ENCODE measurements at places on chromosomes 7 and 10. TPM values are rescaled to one million over a fixed set of nuclear protein-coding genes. Genes with fewer than 3 reads are reported as not detected.

OR2A12 gene
- total RNA-seq: not detected

DNA sequence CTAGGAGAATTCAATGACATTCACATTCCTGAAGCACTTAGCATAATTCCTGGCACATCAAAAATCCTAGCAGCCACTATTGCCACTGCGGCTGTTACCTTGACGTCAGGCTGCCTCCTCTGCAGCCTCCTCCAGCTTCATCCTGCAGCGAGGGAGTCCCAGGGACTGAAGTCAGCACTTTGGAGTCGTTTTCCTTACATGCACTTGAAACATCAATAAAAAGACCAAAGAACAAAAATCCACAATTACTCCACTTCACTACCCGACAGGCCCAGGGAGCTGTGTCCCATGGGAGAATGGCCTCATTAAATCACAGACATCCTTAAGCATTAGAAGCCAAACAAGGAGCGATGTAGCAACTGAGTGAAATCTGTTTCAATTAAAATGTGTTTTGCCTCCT is 48.6 kb upstream of the NANOS1 start:
- no peak for DNase-seq

MSS51 gene
- total RNA-seq: 0.54 TPM

- no peak for DNase-seq
Measured at GRCh38 chr7:44694766-44695165, 53.9 kb upstream of the ZMIZ2 start.

DNA sequence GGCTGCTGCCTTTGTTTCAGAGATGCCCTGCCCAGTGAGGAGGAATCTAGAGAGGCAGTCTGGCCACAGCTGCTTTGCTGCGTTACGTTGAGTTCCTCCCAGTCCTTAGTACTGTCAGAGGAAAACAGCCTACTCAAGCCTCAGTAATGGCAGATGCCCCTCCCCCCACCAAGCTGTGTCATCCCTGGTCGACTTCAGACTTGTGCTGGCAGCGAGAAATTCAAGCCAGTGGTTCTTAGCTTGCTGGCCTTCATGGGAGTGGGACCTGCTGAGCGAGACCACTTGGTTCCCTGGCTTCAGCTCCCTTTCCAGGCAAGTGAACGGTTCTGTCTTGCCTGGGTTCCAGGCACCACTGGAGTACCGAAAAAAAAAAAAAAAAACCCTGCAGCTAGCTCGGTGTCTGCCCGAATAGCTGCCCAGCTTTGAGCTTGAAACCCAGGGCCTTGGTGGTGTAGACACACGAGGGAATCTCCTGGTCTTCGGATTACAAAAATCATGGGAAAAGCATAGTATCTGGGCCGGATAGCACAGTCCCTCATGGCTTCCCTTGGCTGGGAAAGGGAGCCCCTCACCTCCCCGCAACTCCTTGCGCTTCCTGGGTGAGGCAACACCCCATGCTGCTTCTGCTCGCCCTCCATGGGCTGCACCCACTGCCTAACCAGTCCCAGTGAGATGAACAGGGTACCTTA is 9.1 kb downstream of the SDHAF3 start:
- DNase-seq: no peak

HOXA4 gene
- total RNA-seq: 4.5 TPM

- DNase-seq: no peak
Measured at GRCh38 chr7:104371216-104371979, 43.0 kb downstream of the LHFPL3 start.

WEE2 gene
- total RNA-seq: not detected

CYP2E1 gene
- total RNA-seq: 3.0 TPM

- no peak for DNase-seq
Measured at GRCh38 chr10:131354380-131354779, 42.9 kb upstream of the TCERG1L start.

DNA sequence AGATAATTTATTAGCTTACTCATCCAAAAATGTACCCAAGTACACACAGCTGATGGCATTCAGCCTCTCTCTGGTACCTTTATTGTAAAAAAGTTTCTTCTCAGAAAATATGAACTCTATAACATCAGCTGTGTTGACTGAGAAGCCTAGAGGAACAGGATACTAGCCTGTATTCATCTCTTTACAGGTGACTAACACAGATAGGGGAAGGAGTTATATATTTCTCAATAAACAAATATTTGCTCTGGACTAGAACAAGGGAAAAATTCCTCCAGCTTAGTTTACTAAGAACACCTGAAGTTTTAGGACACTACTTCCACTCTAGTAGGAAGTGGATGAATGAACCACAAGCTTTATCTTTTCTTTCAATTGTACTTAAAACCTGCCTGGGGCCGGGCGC is 67.8 kb downstream of the ZNF248 start:
- no peak for DNase-seq

DNA sequence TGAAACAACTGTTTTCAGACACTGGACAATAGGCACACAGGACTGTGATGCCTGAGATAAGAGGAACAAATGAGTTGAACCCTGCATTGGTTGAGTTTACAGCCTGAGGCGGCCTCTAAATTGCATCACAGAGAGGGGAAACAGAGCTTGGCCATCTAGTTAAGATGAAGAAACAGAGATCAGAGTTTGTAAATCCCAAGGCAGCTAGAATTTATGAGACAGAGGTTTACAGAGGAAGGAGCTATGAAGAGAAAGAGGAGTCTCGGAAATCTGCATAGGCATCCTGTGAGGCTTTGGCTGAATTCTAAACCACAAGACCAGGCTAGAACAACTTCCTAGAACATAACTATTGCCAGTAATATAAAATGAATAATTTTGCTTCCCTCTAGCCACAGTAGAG is 41.0 kb upstream of the OIT3 start:
- DNase-seq: no peak

DNA sequence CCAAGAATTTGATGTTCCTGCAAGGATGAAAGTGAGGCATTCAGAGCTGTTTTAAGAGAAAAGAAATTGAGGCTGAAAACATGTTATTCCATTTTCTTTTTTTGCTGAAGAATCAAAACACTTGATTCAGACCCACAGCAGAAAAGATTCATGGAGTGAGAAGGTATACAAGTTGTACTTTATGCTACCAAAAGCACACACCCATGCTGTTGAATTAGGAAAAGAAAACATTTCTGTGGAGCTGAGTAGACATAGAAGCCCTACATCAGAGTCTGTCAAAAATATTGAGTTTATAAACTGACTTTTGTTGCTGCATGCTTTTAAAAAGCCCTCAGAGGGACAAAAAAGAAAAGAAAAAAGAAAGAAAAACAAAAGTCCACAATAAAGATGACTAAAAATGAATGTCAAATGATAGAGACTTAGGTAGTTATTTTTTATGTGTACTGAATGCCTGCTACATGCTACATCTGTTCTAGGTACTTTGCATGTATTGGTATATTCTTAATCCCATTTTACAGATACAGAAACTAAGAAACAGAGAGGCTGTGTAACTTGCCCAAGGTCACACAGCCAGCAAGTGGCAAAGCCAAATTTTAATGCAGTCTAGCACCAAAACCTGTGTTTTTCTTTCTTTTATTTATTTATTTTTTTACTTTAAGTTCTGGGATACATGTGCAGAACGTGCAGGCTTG is 71.7 kb upstream of the PALS2 start:
- no peak for DNase-seq

- DNase-seq: no peak
Measured at GRCh38 chr7:44482502-44483485, 7.7 kb downstream of the NUDCD3 start.

DNA sequence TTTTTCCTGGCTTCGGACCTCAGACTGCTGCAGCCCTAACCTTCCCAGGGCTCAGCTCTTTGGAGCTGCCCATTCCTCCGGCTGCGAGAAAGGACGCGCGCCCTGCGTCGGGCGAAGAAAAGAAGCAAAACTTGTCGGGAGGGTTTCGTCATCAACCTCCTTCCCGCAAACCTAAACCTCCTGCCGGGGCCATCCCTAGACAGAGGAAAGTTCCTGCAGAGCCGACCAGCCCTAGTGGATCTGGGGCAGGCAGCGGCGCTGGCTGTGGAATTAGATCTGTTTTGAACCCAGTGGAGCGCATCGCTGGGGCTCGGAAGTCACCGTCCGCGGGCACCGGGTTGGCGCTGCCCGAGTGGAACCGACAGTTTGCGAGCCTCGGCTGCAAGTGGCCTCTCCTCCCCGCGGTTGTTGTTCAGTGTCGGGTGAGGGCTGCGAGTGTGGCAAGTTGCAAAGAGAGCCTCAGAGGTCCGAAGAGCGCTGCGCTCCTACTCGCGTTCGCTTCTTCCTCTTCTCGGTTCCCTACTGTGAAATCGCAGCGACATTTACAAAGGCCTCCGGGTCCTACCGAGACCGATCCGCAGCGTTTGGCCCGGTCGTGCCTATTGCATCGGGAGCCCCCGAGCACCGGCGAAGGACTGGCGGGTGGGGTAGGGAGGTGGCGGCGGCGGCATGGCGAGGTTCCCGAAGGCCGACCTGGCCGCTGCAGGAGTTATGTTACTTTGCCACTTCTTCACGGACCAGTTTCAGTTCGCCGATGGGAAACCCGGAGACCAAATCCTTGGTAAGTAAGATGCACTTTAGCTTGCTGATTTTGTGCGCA is at the start of gene PLXDC2:
PLXDC2 (plus strand) TSS at position 22 of the 820 bp plus-strand sequence.
- DNase-seq: no peak

PLXNA4 gene
- 0.14 TPM for total RNA-seq

GRCh38 chr10:35926846-35927245 is 284.8 kb upstream of the FZD8 start:
- no peak for DNase-seq

FAM25A gene
- not detected for total RNA-seq

- no peak for DNase-seq
Measured at GRCh38 chr10:129305046-129305445, 162.0 kb upstream of the MGMT start.

CLCN1 gene
- total RNA-seq: not detected
